ENCODE measurements at places on chromosomes 13 and 19.

DNA sequence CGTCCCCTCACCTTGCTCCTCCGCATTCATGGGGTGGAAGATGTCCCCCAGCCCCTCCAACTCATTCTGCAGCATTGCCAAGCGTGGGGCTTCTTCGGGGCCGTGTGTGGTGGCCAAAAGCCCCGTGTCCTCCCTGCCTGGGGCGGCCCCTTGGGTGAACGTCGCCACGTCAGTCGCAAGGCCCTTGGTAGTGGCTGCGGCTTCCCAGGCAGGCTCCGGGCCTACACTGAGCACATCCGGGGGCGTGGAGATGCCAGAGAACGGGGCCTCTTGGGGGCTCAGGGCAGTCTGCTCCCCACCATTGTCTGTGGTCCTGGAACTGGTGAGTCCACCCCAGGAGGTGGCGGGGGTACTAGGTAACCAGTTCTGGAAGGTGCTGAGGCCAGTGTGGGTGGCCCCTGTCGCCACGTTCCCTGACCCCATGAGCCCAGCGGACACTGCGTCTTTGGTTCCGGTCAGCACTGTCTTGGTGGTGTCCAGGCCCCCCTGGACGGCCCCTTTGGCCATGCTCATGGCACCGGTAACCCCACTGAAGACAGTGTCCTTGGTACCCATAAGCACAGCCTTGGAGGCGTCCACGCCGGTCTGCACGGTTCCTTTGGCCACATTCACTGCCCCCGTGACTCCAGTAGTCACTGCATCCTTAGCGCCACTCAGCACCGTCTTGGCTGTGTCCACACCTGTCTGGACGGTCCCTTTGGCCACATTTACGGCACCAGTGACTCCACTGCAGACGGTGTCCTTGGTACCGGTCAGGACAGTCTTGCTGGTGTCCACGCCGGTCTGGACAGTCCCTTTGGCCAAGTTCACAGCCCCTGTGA, 7.6 kb downstream of the PLIN4 start:
- H3K27me3 ChIP-seq, result no peaks in the 10 kb centered on the region
- DNase-seq, result no peak
- H3K4me1 ChIP-seq, result no peaks in the 10 kb centered on the region

GRCh38 chr19:49651820-49652550, 10.0 kb downstream of the SCAF1 start:
- no peaks in the 10 kb centered on the region for H3K4me1 ChIP-seq
- H3K36me3 ChIP-seq, result peaks cover 5% of the 10 kb centered on the region

GRCh38 chr13:65166675-65167074, 2063.5 kb downstream of the PCDH9 start:
- no peaks in the 10 kb centered on the region for H3K36me3 ChIP-seq
- no peak overlapping the region for H3K4me3 ChIP-seq
- H3K4me1 ChIP-seq, result peaks cover 5% of the 10 kb centered on the region
- DNase-seq, result no peak

GRCh38 chr13:77477299-77477848, 58.1 kb upstream of the SCEL start:
- peak overlapping the region; percentile 89 for H3K4me3 ChIP-seq
- H3K4me1 ChIP-seq, result peaks cover 19% of the 10 kb centered on the region
- DNase-seq, result no peak
- H3K27ac ChIP-seq, result peak overlapping the region; percentile 34
- no peaks in the 10 kb centered on the region for H3K36me3 ChIP-seq
- H3K27me3 ChIP-seq, result no peaks in the 10 kb centered on the region

- no peak overlapping the region for H3K4me3 ChIP-seq
- peaks cover 14% of the 10 kb centered on the region for H3K27me3 ChIP-seq
- no peak for DNase-seq
- H3K36me3 ChIP-seq, result no peaks in the 10 kb centered on the region
- no peaks in the 10 kb centered on the region for H3K4me1 ChIP-seq
Measured at GRCh38 chr19:47531640-47532387, 17.0 kb upstream of the NAPA start.

GRCh38 chr13:42394711-42395085, 122.7 kb downstream of the AKAP11 start:
- no peaks in the 10 kb centered on the region for H3K36me3 ChIP-seq
- no peak overlapping the region for H3K27ac ChIP-seq
- no peak overlapping the region for H3K4me3 ChIP-seq
- peaks cover 10% of the 10 kb centered on the region for H3K27me3 ChIP-seq

- H3K36me3 ChIP-seq, result no peaks in the 10 kb centered on the region
- H3K27me3 ChIP-seq, result peaks cover 50% of the 10 kb centered on the region
- peaks cover 32% of the 10 kb centered on the region for H3K4me1 ChIP-seq
- H3K27ac ChIP-seq, result no peak overlapping the region
- DNase-seq, result peak; percentile 91
Measured at GRCh38 chr19:46487802-46488445, 7.7 kb downstream of the PNMA8B start.

DNA sequence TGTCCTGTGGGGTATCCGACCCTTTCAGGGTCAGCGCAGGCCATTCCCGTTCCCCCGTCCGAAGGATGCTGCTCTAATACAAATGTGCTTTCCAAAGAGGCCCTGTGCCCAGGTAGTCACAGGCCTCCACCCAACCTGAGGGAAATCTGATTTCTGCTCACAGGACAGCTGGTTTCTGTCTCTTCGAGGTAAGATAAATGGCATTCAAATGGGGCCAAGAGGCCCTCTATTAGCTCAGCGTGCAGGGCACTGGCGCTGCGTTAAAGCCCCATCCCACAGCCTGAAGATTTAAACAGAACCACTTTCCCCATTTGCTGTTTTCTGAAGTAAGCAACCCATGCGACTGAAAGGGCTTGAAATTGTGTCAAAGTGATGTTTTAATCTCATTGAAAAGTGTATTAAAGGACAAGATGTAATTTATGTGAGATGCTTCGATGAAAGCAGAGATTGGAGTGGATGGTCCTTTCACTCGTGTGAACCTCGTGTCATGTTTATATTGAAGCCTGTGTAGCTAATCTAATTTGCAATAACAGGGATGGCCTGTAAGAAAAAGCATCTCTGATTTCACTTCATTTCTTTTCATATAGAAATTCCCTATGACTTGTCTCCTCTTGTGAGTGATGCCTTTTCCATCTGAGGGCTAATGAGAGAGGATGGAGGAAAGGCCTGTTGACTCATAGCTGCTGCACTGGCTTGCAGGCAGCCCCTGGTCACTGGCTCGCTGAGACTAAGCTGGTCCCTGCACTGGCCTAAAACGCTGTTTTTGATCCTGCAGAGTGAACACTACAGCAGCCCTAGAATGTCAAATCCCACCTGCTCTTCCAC, 7.3 kb upstream of the SOX1 start:
- no peaks in the 10 kb centered on the region for H3K36me3 ChIP-seq
- H3K4me1 ChIP-seq, result peaks cover 6% of the 10 kb centered on the region
- DNase-seq, result no peak
- H3K27me3 ChIP-seq, result peaks cover 96% of the 10 kb centered on the region
- peak overlapping the region; percentile 71 for H3K4me3 ChIP-seq

- no peaks in the 10 kb centered on the region for H3K36me3 ChIP-seq
- no peak for DNase-seq
- H3K27ac ChIP-seq, result no peak overlapping the region
- no peaks in the 10 kb centered on the region for H3K27me3 ChIP-seq
- peaks cover 7% of the 10 kb centered on the region for H3K4me1 ChIP-seq
- H3K4me3 ChIP-seq, result no peak overlapping the region
Measured at GRCh38 chr19:5864725-5865486, 5.4 kb downstream of the FUT5 start.

GRCh38 chr19:2055931-2056836, 5.1 kb upstream of the MKNK2 start:
- H3K4me1 ChIP-seq, result peaks cover 9% of the 10 kb centered on the region
- no peaks in the 10 kb centered on the region for H3K36me3 ChIP-seq
- peak overlapping the region; percentile 39 for H3K27ac ChIP-seq

DNA sequence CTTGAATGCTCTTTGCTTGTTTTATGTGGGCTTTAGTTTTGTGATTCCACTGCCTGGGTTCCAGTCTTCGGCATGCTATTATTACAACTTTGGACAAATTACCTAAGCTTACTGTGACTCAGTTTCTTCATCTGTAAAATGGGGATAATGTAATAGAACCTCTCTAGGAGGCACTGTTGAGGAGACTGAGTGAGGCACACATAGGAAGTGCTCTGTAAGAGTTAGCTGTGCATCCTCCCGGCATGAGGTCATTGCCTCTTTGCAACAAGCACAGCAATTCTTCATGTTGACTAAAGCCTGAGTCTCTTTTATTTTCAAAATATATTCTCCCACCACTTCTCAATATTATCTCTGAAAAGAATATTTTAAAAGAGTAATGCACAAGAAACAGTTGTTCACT, 227.4 kb downstream of the DLEU7 start:
- H3K36me3 ChIP-seq, result no peaks in the 10 kb centered on the region
- no peaks in the 10 kb centered on the region for H3K4me1 ChIP-seq
- H3K27ac ChIP-seq, result no peak overlapping the region
- H3K27me3 ChIP-seq, result no peaks in the 10 kb centered on the region

GRCh38 chr13:27960362-27961226, 8.5 kb downstream of the CDX2 start:
- H3K27ac ChIP-seq, result peak overlapping the region; percentile 59
- H3K27me3 ChIP-seq, result peaks cover 96% of the 10 kb centered on the region
- H3K36me3 ChIP-seq, result no peaks in the 10 kb centered on the region

DNA sequence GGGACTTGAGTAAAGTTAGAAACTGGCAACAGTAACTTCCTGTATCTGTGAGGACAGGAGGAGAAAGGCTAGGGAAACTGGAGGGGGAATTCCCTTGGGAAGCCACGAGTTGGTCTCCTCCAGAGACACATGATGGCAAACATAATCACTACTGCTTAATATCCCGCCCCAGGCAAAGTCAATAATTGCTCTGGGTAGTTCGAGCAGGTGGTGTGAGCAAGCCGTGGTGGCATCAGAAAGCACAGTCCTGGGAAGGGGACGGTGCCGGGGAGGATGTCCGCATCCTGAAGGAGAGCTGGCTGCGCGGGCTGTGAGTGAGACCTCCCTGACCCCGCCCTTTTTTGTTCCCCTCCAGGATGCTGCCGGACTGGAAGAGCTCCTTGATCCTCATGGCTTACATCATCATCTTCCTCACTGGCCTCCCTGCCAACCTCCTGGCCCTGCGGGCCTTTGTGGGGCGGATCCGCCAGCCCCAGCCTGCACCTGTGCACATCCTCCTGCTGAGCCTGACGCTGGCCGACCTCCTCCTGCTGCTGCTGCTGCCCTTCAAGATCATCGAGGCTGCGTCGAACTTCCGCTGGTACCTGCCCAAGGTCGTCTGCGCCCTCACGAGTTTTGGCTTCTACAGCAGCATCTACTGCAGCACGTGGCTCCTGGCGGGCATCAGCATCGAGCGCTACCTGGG, 1.4 kb downstream of the FFAR2 start:
- no peaks in the 10 kb centered on the region for H3K4me1 ChIP-seq
- H3K27me3 ChIP-seq, result peaks cover 33% of the 10 kb centered on the region
- H3K36me3 ChIP-seq, result no peaks in the 10 kb centered on the region

DNA sequence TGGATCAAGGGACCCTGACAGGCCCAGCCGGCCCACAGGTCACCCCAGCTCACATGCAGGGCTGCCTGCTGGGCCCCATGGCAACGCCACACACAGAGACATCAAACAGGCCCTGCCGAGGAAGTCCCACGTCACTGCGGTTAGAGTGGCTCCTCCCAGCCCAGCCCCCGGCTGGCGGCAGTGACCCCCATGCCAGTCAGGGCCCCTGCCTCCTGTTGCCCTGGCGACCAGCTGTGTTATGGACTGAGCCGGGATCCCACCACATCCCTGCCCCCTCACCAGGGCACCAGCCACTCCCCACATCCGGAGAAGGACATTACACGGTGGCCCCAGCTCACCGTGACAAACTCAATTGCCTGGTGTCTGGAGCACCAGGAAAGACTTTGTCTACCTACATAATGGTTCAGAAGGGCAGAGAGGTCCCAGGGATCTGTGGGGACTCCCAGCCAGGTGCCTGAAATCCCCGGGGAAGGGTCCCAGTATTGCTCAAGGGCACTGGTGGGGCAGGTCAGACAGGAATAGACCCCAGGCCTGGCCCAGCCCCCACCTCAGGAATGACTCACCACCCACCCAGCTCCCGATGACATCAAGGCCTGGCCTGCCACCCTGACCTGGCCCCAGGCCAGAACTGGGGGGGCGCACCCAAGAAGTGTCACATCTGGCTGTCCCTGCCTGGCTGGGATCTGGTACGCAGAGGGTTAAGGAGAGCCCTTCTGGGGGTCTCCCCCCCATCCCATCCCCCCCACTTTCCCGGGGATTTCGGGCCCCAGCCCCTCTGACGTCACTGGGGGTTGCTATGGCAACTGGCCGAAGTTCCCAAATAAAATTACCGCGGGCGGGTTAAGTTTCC, 30.2 kb upstream of the NANOS3 start:
- peaks cover 32% of the 10 kb centered on the region for H3K4me1 ChIP-seq
- H3K36me3 ChIP-seq, result no peaks in the 10 kb centered on the region
- H3K27ac ChIP-seq, result peak overlapping the region; percentile 100
- H3K4me3 ChIP-seq, result peak overlapping the region; percentile 86
- H3K27me3 ChIP-seq, result no peaks in the 10 kb centered on the region
- peak; percentile 93 for DNase-seq

- H3K36me3 ChIP-seq, result peaks cover 27% of the 10 kb centered on the region
- H3K27me3 ChIP-seq, result no peaks in the 10 kb centered on the region
- H3K4me1 ChIP-seq, result no peaks in the 10 kb centered on the region
- H3K27ac ChIP-seq, result no peak overlapping the region
Measured at GRCh38 chr13:113603116-113603710, 18.7 kb downstream of the TFDP1 start.

DNA sequence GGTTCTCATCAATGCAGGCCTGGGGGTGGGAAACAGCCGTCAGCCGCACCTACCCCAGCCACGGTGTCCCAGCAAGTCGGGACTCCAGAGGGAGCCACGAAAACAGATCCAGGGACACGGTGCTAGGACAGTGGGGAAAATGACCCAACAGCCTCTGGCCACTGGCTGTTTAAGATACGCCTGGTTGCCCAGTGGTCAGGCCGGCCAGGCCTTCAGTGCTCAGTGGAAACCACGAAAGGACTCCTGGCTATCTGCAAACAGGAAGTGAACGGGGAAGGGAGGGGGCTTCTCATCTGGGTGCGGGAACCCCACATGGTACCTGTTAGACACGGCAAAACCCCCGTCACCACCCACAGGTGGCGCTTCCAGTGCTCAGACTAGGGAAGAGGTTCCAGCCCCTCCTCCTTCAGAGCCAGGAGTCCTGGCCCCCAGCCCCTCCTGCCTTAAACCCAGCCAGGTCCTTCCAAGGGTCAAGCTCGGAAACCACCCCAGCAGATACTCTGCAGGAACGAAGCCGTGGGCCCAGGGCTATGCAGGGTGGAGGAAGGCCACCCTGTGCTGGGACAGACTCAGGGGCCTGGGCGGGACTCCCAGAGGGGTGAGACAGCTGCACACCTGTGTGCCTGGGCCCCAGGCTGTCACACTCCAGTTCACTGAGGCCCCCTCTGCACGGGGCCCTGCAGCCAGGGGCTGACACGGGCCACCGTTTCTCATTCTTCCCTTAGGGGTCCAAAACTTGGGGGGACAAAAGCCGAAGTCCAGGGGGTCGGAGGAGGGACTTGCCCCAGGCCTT, 4.5 kb downstream of the PPP1R12C start:
- H3K4me3 ChIP-seq, result peak overlapping the region; percentile 70
- peaks cover 28% of the 10 kb centered on the region for H3K4me1 ChIP-seq
- peaks cover 3% of the 10 kb centered on the region for H3K27me3 ChIP-seq
